ENCODE measurements at places on chromosomes 5 and 9. TPM values are rescaled to one million over a fixed set of nuclear protein-coding genes. Genes with fewer than 3 reads are reported as not detected.

- H3K4me1 ChIP-seq = no peaks in the 10 kb centered on the region
- H3K36me3 ChIP-seq = no peaks in the 10 kb centered on the region
- H3K4me3 ChIP-seq = no peak overlapping the region
- no peak overlapping the region for H3K27ac ChIP-seq
These were observed 15.0 kb downstream of the PTPRD start for GRCh38 chr9:10597801-10598200.

GRCh38 chr5:170480260-170480659, 23.6 kb upstream of the KCNIP1 start:
- no peaks in the 10 kb centered on the region for H3K36me3 ChIP-seq
- peaks cover 32% of the 10 kb centered on the region for H3K27me3 ChIP-seq
- no peak overlapping the region for H3K4me3 ChIP-seq
- no peak overlapping the region for H3K27ac ChIP-seq
- no peak for DNase-seq
- no peaks in the 10 kb centered on the region for H3K4me1 ChIP-seq

Gene PCDHB12
- not detected for total RNA-seq

Gene GMCL2
- total RNA-seq = not detected

- DNase-seq = no peak
- H3K4me1 ChIP-seq = peaks cover 26% of the 10 kb centered on the region
These were observed 103.6 kb downstream of the PDE4D start for GRCh38 chr5:59789894-59790293.

GRCh38 chr9:124174433-124174832, 83.3 kb upstream of the NEK6 start:
- H3K27me3 ChIP-seq = peaks cover 2% of the 10 kb centered on the region
- DNase-seq = no peak
- no peaks in the 10 kb centered on the region for H3K36me3 ChIP-seq
- peaks cover 20% of the 10 kb centered on the region for H3K4me1 ChIP-seq

DNA sequence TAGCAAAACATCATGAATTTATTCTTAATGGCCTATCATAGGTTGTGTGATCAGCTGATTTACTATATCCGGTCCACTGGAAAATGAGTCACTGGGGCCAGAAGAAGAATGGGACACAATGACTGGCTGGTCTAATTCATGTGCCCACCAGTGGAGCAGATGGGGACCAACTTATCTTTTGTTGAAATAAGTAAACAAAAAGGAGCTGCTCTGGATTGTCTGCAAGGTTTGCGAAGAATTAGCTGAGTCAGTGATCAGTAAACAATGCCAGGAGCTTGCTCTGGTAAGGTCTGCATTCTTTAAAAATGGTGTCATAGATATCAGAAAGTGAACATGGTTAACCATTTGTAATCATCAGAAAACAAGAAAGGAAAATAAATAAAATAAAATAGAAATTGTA, 128.0 kb downstream of the RASEF start:
- no peak overlapping the region for H3K4me3 ChIP-seq
- H3K27ac ChIP-seq = no peak overlapping the region
- DNase-seq = no peak
- peaks cover 2% of the 10 kb centered on the region for H3K4me1 ChIP-seq
- H3K27me3 ChIP-seq = peaks cover 2% of the 10 kb centered on the region

- peaks cover 3% of the 10 kb centered on the region for H3K4me1 ChIP-seq
- DNase-seq = no peak
- no peaks in the 10 kb centered on the region for H3K27me3 ChIP-seq
- no peak overlapping the region for H3K27ac ChIP-seq
These were observed 177.3 kb upstream of the HMHB1 start for GRCh38 chr5:143634689-143635088.

DNA sequence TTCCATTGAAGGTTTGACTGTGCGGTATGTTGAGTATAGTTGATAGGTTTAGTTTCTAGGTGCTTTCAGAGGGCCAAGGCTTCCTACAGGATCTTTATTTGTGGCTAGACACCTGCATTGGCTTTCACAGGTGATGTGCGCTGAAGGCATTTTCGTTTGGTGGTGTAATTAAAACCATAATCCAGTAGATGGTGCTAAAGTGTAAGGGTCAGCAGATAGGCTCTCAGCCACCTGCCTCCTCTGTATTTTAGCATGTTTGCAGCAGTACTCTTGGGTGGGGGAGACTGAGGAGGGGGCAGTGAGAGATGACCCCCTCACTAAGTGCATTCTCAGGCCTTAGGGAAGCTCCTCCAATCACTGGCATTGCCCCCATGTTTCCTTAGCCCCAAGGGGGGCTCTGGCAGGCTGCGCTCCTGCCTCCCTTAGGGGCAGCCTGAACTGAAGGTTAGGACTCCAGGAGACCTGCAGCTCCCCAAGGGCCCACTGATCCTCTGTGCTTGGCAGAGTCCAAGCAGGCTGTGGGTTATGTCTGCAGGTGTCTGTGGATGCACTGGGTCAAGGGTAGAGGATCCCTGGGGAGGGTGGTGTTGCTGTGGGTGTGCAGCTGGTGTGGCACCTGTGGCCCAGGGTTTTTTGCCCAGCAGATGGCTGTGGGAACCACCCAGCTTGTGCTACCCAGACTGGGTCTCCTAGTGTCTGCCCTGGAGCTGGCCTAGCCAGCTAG, 23.4 kb downstream of the CDK20 start:
- no peaks in the 10 kb centered on the region for H3K36me3 ChIP-seq
- DNase-seq = no peak
- peaks cover 3% of the 10 kb centered on the region for H3K4me1 ChIP-seq
- no peak overlapping the region for H3K4me3 ChIP-seq
- H3K27me3 ChIP-seq = peaks cover 7% of the 10 kb centered on the region
- no peak overlapping the region for H3K27ac ChIP-seq

- H3K4me1 ChIP-seq = no peaks in the 10 kb centered on the region
- DNase-seq = no peak
- H3K27ac ChIP-seq = no peak overlapping the region
- H3K27me3 ChIP-seq = peaks cover 5% of the 10 kb centered on the region
- no peak overlapping the region for H3K4me3 ChIP-seq
- H3K36me3 ChIP-seq = no peaks in the 10 kb centered on the region
These were observed 135.1 kb downstream of the ADAMTS16 start for GRCh38 chr5:5275211-5275610.

DNA sequence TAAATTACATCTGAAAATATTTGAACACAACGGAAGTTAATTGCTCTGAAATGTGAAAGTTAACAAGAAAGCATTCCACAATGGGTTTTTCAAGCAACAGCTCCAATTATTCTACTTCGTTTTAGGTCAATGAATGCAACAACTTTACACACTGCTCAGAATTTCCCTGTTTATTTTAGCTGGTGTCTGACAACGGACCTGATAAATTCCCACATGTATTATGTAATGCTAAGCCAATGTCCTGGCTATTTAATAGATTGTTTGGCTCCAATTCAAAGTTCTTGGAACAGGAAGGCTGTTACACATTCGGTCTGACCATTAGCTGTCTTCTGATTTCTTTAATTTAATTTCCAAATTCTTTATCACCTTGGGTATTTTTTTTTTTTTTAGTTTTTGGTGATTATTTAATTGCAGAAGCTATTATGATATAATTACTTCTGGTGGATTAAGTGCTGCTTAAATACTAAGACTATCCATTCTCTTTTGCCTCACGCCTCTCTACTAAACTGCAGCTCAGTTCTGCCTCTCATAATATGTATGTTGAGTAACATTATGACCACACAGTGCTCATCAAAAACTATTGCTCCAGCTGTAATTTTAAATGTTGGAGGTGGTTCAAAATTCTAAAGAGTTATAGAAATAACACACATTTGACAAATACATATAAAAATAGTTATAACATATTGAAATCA, 57.9 kb downstream of the MEF2C start:
- no peak overlapping the region for H3K4me3 ChIP-seq
- H3K27me3 ChIP-seq = peaks cover 20% of the 10 kb centered on the region
- H3K4me1 ChIP-seq = peaks cover 39% of the 10 kb centered on the region
- H3K27ac ChIP-seq = no peak overlapping the region
- H3K36me3 ChIP-seq = no peaks in the 10 kb centered on the region
- no peak for DNase-seq

DNA sequence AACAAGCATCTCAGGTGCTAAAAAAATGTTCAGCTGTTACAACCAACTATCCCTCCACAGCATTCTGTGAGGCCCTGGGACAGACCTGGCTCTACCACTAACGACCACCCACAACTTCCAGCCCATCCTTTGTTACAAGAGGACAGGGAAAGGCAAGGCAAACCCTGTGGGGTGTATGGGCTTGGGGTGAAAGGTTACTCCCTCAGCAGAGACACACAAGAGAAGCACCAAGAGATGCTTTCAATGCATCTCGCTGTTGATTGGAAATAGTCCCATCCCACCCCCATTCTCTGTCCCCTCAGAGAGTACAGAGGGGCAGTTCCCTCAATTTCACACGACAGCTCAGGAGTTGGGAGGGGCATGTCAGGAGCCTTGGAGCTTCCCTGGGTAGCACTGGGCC, 234.1 kb downstream of the CAAP1 start:
- no peaks in the 10 kb centered on the region for H3K4me1 ChIP-seq
- no peaks in the 10 kb centered on the region for H3K36me3 ChIP-seq
- no peak overlapping the region for H3K27ac ChIP-seq
- H3K4me3 ChIP-seq = no peak overlapping the region
- no peak for DNase-seq

GRCh38 chr5:167642779-167643517, 648.5 kb upstream of the WWC1 start:
- H3K4me1 ChIP-seq = no peaks in the 10 kb centered on the region
- no peak overlapping the region for H3K27ac ChIP-seq
- DNase-seq = no peak
- H3K27me3 ChIP-seq = no peaks in the 10 kb centered on the region
- H3K4me3 ChIP-seq = no peak overlapping the region
- H3K36me3 ChIP-seq = no peaks in the 10 kb centered on the region

DNA sequence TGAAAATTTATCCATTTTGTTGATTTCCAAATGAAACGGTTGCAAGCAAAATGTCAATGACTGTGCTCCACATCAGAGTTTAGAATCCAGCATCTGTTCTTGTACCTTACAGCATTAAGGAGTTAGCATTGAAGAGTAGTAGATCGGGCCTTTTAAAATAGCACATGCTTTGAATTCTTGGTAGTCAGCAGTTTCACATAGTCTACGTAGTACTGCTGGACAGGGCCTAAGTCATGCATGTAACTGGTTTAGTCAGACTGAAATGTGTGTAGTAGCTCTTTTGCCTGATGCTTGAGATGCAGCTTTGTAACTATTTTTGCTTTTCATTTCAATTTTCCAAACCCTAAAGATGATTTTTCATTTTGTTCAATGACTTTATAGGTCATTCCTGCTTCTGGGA, 19.8 kb downstream of the LECT2 start:
- no peaks in the 10 kb centered on the region for H3K36me3 ChIP-seq
- no peak for DNase-seq
- H3K4me1 ChIP-seq = no peaks in the 10 kb centered on the region
- peaks cover 26% of the 10 kb centered on the region for H3K27me3 ChIP-seq
- no peak overlapping the region for H3K4me3 ChIP-seq

GRCh38 chr5:176781638-176782570, 28.5 kb upstream of the UNC5A start:
- no peak overlapping the region for H3K4me3 ChIP-seq
- no peak for DNase-seq
- H3K27ac ChIP-seq = no peak overlapping the region
- H3K36me3 ChIP-seq = no peaks in the 10 kb centered on the region

Gene PCDHB8
- total RNA-seq = not detected

DNA sequence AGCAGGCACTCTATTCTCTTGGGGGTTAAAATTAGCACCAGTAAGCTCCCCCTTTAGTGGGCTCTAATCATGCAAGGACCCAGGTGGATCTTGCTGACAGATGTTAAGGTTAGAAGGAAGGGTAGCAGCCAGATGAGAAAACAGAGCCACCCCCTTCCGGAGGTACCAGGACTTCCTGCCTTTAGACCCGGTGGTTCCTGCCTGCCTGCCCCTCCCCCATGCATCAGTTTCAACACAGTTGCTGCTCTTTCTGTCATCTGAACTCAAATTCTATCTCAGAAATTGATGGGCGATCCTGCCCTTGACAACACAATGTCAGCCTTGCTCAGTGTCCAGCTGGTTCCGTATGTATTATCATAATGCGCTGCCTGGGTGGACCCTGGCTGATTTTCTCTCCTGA, 287.3 kb downstream of the EBF1 start:
- H3K27me3 ChIP-seq = peaks cover 2% of the 10 kb centered on the region
- no peaks in the 10 kb centered on the region for H3K36me3 ChIP-seq
- DNase-seq = peak; percentile 75
- peak overlapping the region; percentile 69 for H3K27ac ChIP-seq
- peak overlapping the region; percentile 32 for H3K4me3 ChIP-seq

GRCh38 chr5:159849437-159850083, 66.7 kb upstream of the ADRA1B start:
- peaks cover 9% of the 10 kb centered on the region for H3K27me3 ChIP-seq
- H3K4me3 ChIP-seq = no peak overlapping the region
- no peaks in the 10 kb centered on the region for H3K36me3 ChIP-seq
- no peaks in the 10 kb centered on the region for H3K4me1 ChIP-seq
- H3K27ac ChIP-seq = no peak overlapping the region
- no peak for DNase-seq

- no peak overlapping the region for H3K4me3 ChIP-seq
- H3K36me3 ChIP-seq = peaks cover 4% of the 10 kb centered on the region
- DNase-seq = no peak
- no peaks in the 10 kb centered on the region for H3K27me3 ChIP-seq
These were observed 140.0 kb upstream of the RAPGEF1 start for GRCh38 chr9:131879911-131880290.

DNA sequence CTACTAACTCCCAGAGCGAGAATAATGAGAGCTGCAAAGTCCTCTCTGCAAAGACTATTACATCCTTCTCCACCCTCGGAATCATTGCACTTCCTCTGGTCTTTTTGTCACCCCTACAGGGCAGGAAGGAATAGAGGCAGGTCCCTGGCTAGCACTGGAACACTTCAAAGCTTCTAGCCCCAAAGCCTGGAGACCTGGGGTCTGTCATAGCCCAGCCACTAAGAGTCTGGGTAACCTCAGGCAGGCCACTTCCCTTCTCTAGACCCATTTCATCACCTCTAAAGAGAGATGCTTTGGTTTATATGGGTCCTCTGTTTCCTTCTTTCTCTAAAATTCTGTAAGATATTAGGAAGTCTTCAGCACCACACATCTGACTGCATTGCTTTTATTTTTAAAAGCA, 6.7 kb downstream of the ADRB2 start:
- no peak for DNase-seq
- H3K27me3 ChIP-seq = peaks cover 8% of the 10 kb centered on the region

DNA sequence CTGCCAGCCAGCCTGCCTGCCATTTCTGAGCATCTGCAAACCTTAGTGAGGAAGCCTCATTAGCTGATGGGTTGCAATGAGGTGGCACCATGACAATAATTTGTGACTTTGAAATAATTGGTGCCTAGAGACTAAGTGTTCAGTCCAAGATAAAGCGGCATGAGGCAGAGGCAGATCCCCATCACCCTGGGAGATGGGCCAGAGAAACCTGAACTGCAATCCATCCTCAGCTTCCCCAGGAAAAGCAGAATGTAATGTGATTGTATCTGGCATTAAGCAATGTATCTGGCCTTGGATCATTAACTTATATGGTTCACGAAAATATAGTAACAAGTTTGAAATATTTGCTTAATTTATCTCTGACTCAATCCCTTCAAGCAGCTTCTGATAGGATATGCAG, 101.0 kb downstream of the SPOCK1 start:
- H3K36me3 ChIP-seq = no peaks in the 10 kb centered on the region
- no peak overlapping the region for H3K27ac ChIP-seq
- DNase-seq = no peak
- H3K27me3 ChIP-seq = peaks cover 11% of the 10 kb centered on the region

Gene TAF11L9
- total RNA-seq = not detected

Gene PCDHGC5
- not detected for total RNA-seq

- H3K27me3 ChIP-seq = no peaks in the 10 kb centered on the region
- H3K36me3 ChIP-seq = no peaks in the 10 kb centered on the region
- no peak overlapping the region for H3K27ac ChIP-seq
- DNase-seq = no peak
- peaks cover 5% of the 10 kb centered on the region for H3K4me1 ChIP-seq
These were observed 247.7 kb downstream of the PJA2 start for GRCh38 chr5:109161914-109162683.

All from activated CD4-positive, alpha-beta T cell treated with anti-CD3 and anti-CD28 coated beads for 36 hours (primary cell).